ENCODE measurements at places on chromosomes 7 and 10. TPM values are rescaled to one million over a fixed set of nuclear protein-coding genes. Genes with fewer than 3 reads are reported as not detected.

Gene GPC2
- 0.92 TPM for total RNA-seq

Gene CALY
- total RNA-seq: 4.5 TPM

Gene CREB5
- total RNA-seq: 8.6 TPM

Gene LRRC17
- total RNA-seq: 7.6 TPM

Gene GNB2
- 201 TPM for total RNA-seq

Gene TCAF2
- total RNA-seq: 0.67 TPM

- ATAC-seq: no peak
Measured at GRCh38 chr7:117279203-117279602, 43.7 kb downstream of the WNT2 start.

- no peak for ATAC-seq
Measured at GRCh38 chr7:44272456-44272855, 52.9 kb downstream of the CAMK2B start.

- ATAC-seq: no peak
Measured at GRCh38 chr10:88735661-88736060, 24.2 kb upstream of the LIPN start.
